ENCODE measurements at places on chromosomes 7 and 10.

- no peak for DNase-seq
These were observed 201.8 kb downstream of the NSUN6 start for GRCh38 chr10:18449611-18450026.

DNA sequence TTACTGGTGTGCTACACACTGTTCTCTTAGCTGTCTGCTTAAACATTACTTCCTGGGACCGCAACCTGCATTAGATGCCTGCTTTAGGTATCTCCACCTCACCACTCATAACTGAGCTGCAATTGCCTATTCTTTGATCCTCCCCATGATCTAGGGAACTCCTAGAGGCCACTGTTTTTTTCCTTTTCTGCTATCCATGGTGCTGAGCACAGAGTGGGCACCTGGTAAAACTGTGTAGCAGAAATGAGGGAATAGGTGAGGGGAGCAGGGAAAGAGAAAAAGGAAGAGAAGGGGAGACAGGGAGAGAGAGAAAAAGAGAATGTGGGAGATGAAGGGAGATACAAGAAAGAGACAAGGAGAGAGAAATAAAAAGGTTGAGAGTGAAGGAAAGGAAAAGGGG, 434.9 kb downstream of the ADRA2A start:
- no peak for DNase-seq

DNA sequence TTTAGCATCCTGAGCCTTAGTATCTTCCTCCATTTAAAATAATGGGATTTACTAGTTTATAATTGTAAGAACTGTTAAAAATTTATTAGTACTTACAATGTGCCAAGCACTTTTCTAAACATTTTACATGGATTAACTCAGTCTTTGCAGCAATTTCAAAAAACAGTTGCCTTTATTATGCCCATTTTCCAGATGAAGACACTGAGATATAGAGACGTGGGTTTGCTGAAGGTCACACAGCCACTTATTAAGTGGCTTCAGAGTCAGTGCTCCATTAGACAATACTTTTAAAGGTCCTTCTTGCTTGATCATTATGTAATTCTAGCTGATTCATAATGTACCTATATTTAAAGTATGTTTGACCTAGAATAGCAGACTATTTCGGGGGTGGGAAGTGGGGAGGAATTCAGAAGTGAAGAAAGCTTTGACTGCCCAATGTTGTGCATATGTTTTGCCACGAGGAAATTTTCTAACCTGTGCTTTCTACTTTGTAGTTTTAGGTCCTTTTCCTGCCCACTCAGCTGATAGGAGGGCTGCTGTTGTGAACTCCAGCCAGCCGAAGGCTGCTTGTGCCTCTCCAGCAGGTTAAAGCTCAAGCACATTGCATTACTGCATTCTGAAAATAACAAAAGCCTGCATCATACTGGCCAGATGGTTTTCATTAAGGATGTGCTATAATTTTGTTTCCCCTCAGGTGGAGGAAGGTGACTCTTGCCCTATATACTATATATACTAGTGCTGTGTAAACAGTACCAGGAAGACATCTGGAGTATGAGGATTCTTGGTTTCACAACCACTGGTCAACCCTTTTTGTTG, 4.3 kb downstream of the PLEKHA8 start:
- DNase-seq, result no peak

DNA sequence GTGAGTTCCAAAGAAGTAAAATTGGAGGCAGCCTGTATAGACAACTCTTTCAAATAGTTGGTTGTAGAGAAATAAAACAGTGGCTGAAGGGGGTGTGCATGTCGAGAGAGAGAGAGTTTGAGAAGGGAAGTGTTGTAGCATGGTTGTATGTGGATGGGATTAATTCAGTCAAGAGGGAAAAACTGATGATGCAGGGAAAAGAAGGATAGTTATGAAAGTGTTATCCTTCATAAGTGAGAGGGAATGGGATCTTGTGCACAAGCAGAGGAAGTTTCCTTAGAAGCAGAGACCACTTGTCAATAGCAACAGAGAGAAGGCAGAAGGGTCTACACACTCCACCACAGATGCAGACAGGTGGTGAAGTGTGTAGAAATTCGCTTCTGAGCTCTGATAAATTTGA, 30.0 kb upstream of the BPGM start:
- DNase-seq, result no peak

DNA sequence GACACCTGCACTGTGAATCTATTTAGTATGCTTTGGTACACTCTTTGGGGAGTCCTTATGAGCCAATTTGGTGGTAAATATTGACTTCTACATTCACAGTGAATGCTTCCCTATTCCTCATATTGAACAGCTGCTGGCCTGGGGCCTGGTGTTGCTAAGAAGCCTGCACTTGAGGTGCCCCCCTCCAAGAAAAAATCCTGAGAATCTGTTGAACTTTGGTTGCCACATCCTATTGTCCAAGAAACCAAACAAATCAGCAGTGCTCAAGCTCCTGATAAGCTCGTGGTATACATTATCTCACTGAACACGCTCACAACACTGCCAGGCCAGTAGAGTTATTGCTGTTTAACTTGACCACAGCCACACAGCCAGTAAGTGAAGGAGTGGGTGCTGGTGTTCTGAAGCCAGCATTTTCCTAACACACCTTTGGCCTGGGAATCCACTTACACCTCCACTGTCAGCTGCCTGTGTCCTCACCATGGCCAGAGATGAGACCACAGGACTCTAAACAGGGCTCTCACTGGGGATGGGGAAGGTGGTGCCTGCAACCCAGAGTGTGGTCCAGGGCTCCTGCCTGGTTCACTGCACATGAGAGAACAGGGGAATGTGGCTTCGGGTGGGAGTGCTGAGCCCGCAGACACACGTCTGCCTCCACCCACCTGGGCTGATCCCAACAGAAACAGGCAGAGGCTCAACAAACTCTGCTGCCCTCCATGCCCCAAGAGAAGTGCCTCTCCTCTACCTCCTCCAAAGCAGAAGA, 6.7 kb downstream of the DDC start:
- DNase-seq, result no peak

- no peak for DNase-seq
These were observed 267.9 kb upstream of the TCERG1L start for GRCh38 chr10:131579251-131580071.

GRCh38 chr7:109029866-109030265, 460.2 kb downstream of the DNAJB9 start:
- no peak for DNase-seq

- DNase-seq, result no peak
These were observed 356.6 kb downstream of the BBS9 start for GRCh38 chr7:33485747-33486493.

GRCh38 chr10:129105266-129105665, 361.8 kb upstream of the MGMT start:
- no peak for DNase-seq

DNA sequence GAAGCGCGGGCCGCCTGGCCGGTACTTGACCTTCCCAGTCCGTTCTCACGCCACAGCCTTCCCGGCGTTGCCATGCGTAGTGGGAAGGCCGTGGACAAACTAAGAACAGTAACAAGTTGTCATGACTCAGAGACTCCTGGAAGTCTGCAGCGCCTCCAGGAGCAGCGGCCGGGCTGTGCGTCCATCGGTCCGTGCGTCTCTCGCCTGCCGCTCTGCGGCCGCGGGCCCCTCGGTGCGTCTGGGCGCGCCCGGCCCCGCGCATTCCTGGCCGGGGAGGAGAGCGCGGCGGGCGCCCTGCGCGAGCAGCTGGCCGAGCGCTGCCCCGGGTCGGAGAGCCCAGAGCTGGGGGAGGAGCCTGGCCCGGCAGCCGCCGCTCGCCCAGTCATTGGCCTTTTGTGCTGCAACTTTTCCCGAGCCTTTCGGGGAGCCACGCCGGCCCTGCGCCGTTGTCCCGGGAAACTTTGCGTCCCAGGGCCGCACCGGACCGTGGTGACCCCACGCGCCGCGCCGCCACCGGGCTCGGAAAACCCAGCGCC, 123.7 kb downstream of the TACC2 start:
- no peak for DNase-seq

- no peak for DNase-seq
These were observed 9.0 kb downstream of the SPOCK2 start for GRCh38 chr10:72079356-72079755.

DNA sequence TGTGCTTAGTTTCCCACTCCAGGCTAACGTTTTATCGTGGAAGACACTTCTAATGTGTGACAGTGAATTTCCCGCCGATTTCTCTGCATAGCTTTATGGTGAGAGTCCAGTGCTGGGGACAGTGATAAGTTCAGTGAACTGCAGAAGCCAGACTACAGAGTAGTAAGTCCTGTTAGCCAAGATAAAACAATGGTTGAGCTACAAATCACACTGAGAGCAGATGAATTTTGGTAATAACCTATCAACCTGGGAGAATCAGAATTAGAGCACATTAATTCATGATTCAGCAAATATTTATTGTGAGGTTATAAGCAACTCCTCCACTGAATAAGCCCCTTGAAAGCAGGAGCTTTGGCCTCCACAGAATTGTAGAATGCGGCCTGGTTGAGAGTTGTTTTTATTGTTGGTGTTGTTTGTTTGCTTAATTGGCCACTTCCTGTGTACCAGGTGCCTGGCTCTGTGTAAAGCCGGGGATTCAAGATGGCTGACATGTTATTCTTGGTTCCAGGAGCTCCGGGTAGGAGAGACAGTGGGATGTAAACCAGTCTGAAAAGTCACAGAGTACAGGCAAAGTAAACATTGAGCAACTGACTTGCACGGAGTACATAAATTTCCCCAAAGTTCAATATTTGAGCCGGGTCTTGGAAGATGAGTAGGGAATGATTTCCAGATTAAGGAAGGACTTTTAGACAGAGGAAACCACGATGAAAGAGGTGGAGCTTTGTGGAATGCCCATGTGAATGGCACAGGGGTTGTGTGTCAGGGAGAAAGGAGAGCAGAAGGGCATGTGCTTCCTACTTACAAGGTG, 112.7 kb downstream of the SNX10 start:
- DNase-seq, result no peak

GRCh38 chr7:75915416-75916156, 631 bp downstream of the POR start:
- no peak for DNase-seq

DNA sequence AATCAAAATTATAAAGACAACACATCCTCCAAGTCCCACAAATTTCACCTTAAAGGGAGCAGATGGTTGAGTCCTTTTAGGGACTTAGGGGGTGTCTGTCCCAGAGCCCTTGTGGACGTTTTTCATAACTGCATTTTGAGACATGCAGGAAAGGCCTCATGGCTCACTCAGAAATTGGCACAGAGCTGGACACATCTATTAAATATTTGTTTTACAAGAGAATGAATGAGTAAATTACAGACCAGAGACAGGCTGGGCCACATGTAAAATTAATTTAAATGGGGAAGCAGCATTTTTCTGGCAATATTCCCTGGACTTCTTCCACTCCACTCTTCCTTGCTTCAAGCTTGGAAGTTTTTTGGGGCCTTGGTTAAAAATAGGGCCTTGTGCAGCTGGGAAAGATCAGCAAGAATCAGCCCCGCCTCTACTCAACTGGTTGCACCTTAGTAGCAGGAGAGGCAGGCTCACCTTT, 20.0 kb downstream of the LAMB1 start:
- no peak for DNase-seq
